IMR-90 (cell line): ENCODE measurements at places on chromosomes 5 and 9.

- DNase-seq: no peak
Measured at GRCh38 chr9:80791836-80792235, 897.5 kb downstream of the TLE1 start.

DNA sequence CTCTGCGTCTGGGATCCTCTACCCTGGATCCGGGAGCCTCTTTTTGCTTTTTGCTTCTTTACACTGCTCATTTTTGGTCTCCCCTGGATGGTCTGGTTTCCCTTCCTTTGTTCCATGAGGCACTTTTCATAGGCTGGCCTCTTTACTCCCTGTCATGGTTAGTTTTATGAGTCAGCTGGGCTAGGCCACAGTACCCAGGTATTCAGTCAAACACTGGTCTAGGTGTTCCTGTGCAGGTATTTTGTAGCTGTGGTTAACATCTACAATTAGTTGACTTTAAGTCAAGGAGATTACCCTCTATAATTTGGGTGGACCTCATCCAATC lies 17.5 kb downstream of the ANKRD33B start:
- DNase-seq: no peak

DNA sequence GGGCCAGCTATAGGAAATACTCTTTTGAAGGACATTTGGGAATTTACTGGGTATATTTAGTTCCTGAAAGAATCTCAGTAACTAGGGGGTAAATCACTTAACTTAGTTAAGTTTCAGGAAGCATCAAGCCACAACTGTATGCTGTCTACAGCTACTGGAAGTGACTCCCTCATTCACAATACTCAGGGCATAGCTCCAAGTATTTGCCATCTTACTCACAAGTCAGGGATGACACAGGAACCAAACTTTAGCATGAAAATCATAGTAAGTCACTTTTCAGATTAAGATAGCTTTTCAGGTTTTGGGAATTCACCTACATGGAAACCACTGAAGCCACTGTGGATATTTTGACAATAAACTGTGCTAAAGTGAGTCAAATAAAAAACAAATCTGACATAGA lies 242.4 kb upstream of the ATP10B start:
- peak; percentile 3 for DNase-seq

DNA sequence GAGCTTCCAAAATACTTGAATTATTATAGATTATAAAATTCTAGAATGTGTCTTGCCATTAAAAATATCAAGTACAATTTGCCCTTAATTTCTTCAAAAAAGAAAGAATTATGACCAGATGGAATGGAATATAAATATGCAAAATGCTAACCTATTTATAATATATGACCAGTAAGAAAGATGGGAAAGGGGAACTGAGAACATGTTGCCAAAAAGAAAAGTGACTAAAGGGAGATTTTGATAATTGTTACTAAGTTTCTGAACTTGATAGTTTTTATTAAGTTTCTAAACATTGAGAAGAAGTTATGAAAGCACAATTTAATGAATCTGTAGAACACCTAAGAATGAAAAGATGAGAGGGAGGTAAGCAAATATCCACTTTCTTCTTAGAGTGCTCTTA lies 188.4 kb upstream of the NR4A3 start:
- DNase-seq: no peak

DNA sequence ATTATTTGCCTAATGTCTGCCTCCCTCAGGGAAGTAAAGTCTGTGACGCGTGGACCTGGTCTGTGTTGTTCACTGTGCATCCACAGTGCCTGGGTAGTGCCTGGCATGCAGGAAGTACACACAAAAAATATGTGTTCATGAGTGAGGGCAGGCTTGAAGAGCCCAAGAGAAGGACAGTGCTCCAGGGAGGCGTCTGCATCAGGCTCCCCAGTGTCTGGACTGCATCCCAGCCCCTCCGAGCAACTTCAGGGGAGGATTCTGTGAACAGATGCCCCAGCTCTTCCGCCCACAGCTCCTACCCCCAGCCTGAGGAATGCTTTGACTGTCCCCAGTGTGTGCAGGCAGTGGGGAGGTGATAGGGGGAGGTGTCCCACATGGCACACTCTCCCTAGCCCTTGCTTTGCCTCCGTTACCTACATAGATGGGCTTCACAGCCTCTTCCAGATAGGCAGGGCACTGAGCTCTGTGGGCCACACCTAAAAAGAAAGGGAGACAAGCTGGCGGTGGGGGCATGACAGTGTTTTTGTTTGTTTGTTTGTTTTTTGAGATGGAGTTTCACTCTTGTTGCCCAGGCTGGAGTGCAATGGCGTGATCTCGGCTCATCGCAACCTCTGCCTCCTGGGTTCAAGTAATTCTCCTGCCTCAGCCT lies 25.4 kb downstream of the IRF1 start:
- DNase-seq: no peak

DNA sequence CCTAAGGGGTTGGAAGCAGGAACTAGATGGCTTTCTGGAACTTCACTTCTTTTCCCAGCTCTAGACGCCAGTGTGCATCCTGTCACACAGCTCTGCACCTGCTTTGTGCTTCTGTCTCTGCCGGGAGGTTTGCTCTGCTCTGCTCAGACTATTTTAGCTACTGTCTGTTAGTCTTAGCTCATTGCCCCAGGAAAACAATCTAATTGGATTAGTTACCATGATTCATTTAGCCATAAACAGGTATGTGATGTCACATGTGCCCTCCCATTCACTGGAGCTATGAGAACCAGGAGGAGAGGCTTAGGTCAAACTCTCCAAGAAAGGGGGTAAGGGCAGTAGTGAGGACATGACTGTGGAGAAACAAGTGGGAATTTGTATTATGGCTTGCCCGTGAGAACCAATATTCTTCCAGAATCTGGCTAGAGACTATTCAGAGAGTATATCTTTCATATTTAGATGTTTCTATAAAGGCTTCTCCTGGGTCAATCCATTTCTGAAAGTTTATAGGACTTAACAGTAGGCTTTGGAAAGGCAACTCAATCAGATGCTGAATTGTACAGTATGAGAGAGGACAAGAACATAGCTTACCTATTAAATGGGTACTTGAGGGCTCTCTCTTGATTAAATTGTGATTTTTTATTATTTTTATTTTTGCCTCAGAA lies 22.4 kb upstream of the NREP start:
- DNase-seq: no peak

GRCh38 chr9:38486056-38486615 lies 61.9 kb upstream of the IGFBPL1 start:
- no peak for DNase-seq

GRCh38 chr9:74517188-74517587 lies 20.1 kb downstream of the RORB start:
- DNase-seq: no peak

DNA sequence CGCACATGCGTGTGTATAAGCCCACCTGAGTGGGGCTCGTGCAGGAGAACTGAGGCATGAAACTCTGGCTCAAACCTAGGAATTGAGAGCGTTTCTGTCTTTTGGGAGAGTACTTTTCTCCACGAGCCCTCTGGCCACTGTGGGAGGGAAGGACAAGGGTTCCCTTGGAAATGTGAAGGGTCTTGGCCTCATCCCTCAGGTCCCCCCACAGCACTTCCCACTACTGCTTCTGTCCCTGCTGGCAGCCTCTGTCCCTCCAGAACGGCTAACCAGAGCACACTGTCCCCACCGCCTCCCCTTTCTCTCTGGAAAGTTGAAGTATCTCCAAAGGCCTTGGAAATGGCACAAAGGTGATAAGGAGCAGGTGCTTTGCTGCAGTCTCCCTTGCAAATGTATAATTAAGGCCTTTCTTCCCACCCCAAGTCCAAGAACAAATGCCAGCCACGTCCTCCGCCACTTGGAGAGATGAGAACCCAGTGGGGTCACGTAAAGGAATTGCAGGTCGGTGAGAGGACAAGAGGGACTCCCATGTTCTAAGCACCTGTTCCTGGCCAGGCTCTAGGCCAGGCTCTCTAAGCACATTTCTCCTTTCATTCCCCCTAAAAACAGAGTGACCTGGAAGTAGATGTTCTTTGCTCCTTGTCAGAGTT lies 107.9 kb upstream of the LMX1B start:
- no peak for DNase-seq

DNA sequence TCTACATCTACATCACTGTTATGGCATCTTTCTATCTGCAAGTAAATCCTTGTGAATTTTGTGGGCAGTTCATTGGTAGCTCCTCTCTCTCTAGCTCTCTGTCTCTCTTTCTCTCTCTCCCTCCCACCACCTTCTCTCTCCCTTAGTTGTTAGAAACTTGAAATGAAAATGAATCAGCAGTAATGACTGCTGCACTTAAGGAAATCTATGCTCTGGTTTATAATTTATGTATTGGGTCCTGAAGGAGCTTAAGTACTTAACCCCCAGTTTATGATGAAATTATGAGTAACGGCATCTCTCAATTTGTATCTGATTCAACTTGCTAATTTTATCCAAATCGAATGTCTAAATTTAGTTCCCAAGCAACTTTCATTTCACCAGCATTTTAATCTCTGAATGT lies 52.0 kb upstream of the PTGER4 start:
- DNase-seq: peak; percentile 35

DNA sequence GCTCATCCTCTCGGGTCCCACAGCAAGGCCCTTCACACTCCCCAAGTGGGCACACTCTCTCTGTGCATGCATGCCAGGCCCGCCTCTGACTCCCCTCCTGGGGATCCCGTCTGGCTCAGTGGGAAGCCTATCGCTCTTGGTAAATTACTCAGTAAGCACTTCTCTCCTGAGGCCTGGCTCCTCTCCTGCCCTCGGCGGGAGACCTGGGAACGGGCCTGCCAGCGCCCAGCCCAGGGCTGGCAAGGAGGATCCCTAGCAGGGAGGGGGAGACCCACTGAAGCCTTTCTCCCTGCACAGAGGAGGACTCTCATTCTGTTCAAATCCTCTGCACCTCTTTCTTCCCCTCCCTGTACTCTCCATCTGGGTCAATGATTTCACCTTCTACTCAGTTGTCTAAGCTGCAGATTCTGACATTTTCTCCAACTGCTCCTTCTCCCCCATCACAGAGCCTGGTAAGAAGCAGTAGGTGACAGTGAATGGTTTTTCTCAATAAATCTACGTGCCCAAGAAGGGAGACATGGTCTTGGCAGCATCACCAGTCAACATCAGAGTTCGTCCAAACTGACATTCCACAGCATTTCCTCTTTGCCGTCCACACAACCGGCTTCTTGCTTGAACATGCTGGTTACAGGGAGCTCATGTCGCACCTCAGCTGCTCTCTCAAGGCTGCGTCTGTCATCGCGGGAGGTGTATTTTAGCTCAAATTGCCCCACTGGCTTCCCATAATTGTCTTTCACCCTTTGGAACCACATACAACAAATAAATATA lies 81.9 kb downstream of the GPR21 start:
- no peak for DNase-seq

- no peak for DNase-seq
Measured at GRCh38 chr5:131230406-131230805, 33.4 kb upstream of the CDC42SE2 start.

- peak; percentile 79 for DNase-seq
Measured at GRCh38 chr9:98775831-98776441, 20.4 kb downstream of the ANKS6 start.

GRCh38 chr5:154418344-154418820 lies 27.4 kb upstream of the SAP30L start:
- no peak for DNase-seq

GRCh38 chr5:95178046-95178651 lies 106.7 kb downstream of the MCTP1 start:
- no peak for DNase-seq

GRCh38 chr9:13228431-13228830 lies 51.1 kb downstream of the MPDZ start:
- peak; percentile 6 for DNase-seq

GRCh38 chr5:54725391-54726280 lies 208.1 kb downstream of the SNX18 start:
- peak; percentile 54 for DNase-seq

DNA sequence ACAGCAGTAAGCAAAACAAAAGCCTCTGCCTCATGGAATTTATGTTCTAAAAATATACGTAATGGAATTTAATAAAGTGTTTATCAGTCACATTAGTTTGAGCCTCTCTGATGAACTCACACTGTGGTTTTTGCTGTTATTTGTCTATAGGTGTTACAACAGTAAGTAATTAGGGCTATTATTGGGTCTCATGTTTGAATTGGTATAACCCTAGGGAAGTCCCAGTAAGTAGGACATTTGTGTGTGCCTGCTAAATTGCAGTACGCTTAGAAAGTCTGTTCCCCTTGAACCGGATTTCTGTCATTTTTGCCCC lies 197.6 kb downstream of the NR3C1 start:
- no peak for DNase-seq

GRCh38 chr9:97529363-97530076 lies 28.1 kb downstream of the TMOD1 start:
- DNase-seq: peak; percentile 43

GRCh38 chr5:104431002-104431620 lies 868.5 kb upstream of the NUDT12 start:
- DNase-seq: peak; percentile 11

GRCh38 chr9:135886147-135886981 lies 21.0 kb downstream of the CAMSAP1 start:
- no peak for DNase-seq

- no peak for DNase-seq
Measured at GRCh38 chr5:90803381-90803780, 244.8 kb downstream of the ADGRV1 start.

DNA sequence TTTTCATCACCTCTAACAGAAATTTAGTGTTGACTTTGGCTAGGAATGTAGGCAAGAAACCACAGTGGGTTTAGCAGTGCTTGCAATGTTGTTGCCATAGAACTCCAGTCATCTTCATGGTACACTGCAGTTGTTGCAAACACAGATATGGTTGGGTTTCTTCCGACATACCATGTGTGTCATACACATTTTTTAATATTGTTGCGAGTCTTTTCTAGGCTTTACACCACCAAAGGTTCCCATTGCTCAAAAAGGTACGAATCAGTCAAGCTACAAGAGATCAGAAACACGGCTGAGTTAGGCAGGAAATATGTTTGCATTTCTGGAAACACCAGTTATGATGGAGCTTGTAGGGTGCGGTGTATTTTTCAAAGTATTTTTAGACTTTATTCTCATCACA lies 172.4 kb downstream of the SYK start:
- peak; percentile 25 for DNase-seq

GRCh38 chr5:170614720-170615119 lies 110.9 kb downstream of the KCNIP1 start:
- DNase-seq: no peak
